ENCODE measurements at places on chromosomes 13 and 19.

DNA sequence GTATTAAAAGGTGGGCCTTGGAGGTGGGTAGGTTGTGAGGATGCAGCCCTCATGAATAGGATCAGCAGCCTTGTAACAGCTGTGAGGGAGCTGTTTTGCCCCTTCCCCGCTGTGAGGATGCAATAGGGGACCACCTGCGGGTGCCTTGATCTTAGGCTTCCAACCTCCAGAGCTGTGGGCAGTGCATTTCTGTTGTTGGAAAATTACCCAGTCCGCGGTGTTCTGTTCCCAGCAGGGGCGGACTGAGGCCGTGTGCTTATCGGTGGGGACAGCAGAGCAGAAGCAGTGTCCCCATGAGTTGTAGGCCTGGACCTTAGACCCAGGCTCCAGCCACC is 54.8 kb upstream of the TEX29 start:
- DNase-seq = no peak

DNA sequence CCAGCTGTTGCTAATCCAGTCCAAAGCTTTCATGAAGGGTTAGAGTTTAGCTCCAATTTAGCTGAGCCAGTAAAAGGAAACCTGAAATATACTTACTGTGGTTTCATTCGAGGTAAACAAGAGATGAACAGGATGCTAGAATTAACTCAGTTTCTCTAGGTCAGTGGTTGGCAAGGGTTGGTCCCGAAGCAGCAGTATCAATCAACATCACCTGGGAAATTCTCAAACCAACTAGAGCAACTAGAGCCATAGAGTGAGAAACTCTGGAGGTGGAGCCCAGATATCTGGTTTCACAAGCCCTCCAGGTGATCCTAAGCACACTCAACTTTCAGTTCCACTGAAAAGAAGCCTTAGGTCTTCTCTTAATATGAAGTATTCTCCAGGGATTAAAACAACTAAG is 376.7 kb downstream of the OXGR1 start:
- DNase-seq = no peak

- DNase-seq = no peak
Observed at GRCh38 chr19:2607712-2608601, 94.5 kb downstream of the GNG7 start.

DNA sequence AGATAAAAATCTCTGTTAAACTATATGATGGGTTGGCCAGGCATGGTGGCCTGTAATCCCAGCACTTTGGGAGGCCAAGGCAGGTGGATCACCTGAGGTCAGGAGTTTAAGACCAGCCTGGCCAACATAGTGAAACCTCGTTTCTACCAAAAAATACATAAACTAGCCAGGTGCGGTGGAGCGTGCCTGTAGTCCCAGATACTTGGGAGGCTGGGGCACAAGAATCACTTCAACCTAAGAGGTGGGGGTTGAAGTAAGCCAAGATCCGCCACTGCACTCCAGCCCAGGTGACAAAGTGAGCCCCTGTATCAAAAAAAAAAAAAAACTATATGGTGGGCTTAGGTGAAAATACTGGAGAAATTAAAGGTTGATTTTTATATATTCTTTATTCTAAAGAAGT is 11.3 kb downstream of the TBC1D4 start:
- DNase-seq = no peak

- no peak for DNase-seq
Observed at GRCh38 chr13:49858178-49858856, 65.8 kb upstream of the KPNA3 start.

- no peak for DNase-seq
Observed at GRCh38 chr13:70616847-70617246, 508.6 kb upstream of the KLHL1 start.

GRCh38 chr19:30890033-30890432 is 459.2 kb downstream of the TSHZ3 start:
- DNase-seq = no peak

- no peak for DNase-seq
Observed at GRCh38 chr19:50719566-50719965, at the start of gene SHANK1. Gene SHANK1 (minus strand): TSS chr19:50719802. CDS start chr19:50716919, 2,883 bp downstream.

DNA sequence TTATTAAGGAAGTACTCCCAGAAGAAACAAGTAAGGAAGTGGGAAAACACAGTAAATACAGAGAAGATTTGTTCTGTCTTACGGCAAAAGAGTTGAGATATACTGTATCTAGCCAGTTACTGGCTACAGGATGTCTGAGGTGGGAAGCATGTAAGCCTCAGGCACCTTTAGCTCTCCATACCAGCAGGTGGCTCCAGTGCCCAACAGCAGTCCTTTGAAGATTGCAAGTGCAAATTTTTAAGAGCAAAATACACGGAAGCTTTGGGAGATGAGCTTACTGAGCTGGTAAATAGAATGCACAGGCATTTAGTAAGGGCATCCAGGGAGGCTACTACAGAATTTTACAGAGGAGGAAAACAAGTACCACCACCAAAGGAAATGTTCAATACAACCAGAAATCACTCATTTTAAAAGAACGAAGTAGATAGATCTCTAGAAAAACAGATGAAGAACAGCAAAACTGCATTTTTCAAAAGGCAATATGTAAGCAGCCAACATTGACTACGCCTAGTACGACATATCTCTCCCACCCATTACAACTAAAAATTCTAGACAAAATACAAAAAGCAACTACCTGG is 57.9 kb upstream of the VSTM2B start:
- no peak for DNase-seq

- no peak for DNase-seq
Observed at GRCh38 chr13:39391761-39392160, 211.2 kb downstream of the LHFPL6 start.

DNA sequence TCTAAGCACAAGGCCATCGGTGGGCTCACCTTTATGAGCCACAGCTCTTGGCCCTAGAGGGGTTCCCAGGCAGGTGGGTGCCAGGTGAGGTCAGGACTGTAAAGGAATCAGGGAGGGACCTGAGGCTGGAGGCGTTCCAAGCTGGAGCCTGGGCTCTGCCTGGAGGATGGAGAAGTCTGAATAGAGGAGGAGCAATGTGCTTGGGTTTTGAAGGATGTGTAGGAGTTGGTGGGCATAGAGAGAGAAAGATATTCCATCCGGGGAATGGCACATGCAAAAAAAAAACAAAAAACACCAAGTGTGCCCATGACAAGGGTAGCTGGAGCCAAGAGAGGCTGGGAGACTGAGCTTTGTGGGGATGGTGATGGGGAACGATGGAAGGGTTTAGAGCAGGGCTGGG is 2.4 kb downstream of the GRIN3B start:
- no peak for DNase-seq

DNA sequence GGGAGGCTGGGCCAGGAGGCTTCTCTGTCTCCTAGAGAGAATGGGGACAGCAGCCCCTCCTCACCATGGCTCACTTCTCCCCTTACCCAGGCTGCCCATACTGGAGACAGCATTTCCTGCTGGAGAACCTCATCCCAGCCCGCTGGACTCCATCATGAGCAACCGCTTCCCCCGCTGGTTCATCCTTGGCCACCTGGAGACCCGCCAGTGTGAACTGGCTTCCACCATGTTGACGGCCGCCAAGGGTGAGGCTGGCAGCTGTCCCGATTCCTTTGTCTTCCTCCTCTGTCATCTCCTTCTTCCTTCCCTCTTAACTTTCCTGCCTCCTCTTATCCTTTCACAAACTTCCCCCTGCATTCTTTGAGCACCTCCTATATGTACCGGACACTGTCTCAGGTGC is 28.0 kb downstream of the ZSWIM4 start:
- DNase-seq = no peak

DNA sequence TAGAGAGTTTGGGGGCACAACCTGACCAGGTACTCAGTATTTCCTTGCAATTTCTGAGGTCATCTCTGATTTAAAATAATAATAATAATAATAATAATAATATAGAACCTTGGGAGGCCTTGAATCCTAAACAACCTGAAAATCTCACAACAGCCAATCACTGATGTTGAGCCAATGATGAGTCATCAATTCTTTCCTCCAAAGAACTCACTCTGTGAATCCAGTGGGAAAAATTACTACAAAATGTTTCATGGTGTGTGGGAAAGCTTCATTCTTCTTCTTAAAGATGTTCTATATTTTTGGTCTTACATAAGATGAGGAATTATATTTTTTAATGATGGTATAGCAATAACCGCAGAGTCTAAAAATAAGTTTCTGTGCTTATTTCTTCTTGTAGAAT is 594.6 kb downstream of the EFNB2 start:
- DNase-seq = no peak

GRCh38 chr13:43077046-43077445 is 53.7 kb downstream of the DNAJC15 start:
- no peak for DNase-seq

DNA sequence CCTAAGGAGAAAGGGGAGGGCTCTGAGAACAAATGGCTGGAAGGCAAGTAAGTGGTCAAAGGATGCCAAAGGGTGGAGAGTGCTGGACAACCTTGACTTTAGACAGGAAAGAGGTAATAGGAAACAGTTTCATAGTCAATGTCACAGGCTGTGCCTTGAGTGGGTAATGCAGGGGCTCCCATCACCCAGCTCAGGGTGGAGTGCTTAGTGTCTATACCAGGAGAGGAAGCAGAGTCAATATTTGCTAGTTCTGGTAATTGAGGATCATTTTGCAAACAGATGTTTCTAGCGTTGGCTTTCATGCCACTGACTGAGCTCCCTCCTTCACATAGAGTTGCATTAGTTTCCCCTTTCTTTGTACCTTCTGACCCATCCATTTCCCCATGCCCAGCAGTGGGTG is 64.6 kb upstream of the KL start:
- no peak for DNase-seq

DNA sequence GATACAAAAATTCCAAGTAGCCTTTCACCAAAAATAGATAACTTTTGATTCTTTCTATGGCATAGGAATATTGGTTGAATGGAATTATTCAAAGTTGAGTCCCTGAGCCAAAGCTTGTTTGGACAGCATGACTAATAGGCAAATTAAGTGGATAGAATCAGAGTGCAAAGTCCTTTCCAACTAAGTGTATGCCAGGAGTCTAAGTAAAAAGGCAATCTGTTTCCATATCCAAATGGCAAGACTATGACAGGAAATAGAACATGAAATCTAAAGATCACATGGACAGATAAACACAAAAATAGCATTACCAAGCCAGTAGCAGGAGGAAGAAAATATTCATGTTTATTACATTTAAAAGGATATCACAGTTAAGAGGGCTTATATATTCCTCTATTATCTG is 804.6 kb downstream of the SLITRK6 start:
- no peak for DNase-seq

- DNase-seq = no peak
Observed at GRCh38 chr19:5717215-5717935, 2.6 kb downstream of the LONP1 start.

DNA sequence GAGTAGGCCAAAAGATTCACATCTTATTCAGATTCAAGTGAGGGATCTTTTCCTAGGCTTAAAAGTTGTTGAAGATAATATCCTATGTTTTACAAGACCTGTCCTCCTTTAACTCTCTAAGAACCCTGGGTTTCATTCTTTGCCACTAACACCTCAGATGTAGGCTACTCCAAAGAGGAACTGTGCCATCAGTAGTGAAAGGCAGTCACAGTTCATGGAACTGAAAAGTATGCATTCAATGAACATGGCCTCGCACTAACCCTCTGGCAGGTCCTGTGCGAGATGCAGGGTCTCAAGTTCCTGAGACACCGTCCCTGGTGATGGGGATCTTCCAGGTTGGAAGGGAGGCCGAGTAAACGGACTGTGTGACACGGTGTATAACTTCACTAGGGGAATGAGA is 4.3 kb downstream of the LGALS14 start:
- DNase-seq = no peak

DNA sequence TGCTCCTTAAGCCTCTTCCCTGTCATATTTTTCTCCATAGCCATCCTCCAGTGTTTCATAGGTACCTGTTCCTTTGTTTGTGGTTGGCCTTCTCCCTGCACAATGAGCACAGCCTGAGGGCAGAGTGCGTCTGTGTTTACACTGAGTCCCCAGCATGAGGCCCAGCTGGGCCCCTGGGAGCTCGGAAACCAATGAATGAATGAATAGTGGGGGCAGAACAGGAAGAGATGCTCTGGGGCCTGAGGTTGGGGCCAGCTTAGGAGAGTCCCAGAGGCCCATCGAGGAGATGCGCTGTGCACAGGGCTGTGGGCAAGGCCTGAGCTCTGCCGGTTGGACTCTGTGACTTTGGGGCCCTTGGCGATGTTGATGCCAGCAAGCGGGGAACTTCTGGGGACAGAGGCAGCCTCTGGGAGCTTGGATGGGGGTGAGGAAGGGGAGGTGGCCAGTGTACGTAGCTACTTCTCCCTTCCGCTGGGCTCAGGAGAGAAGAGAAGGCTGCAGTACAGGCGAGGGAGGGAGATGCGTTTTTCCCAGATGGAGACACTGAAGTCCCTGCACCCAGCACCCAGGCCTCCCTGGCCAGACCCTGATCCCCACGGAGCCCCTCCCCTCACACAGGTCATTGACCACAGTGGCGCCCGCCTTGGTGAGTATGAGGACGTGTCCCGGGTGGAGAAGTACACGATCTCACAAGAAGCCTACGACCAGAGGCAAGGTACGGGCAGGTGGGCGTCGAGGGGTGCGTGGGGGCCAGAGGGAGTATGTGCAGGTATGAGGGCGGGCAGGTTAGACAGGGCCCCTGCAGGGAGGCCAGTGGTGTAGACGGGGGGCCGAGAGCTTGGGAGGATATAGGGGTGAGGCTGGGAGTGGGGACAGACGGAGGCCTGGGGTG is 5.1 kb downstream of the TBCB start:
- DNase-seq = no peak

DNA sequence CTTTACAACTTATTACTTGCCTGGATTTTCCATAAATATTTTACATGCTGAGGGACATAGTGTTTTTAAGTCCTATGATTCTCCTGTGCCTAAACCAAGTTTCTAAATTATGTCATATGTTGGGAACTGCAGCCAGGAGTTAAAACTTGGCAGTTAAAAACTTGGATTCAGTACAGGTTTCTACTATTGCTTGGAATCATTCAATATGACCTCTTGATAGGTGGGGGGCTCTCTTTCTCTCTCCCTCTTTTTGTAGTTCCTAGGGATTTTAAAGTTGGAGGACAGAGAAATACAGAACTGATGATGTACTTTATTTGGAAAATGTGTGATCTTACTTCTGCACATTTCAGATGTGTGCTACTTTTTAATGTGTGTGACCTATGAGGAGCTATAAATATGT is 4.7 kb downstream of the CSNK1A1L start:
- no peak for DNase-seq

GRCh38 chr13:32022311-32022710 is 9.3 kb upstream of the FRY start:
- no peak for DNase-seq

GRCh38 chr19:32289566-32290210 is 55.7 kb upstream of the ZNF507 start:
- no peak for DNase-seq

DNA sequence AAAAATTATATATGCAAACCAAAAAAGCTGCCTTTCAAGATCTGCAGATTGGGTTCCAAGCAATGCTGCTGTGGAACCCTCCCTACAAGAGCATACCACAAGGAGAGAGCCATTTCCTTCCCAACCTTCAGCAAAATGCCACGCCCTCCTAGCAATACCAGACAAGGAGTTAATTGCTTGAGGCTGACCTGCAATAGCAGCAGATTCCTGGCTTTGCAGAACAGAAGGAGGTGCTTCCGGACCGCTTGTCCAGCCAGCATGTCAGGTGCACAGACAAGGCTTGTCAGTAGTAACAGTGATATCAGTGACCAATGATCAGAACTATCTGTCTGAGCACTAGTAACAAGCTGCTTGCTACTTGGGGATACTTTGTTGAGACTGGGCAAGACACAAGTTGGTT is 301.6 kb downstream of the FGF14 start:
- no peak for DNase-seq

GRCh38 chr13:43766725-43767124 is 20.0 kb downstream of the ENOX1 start:
- no peak for DNase-seq

- no peak for DNase-seq
Observed at GRCh38 chr19:3178973-3179738, 587 bp downstream of the S1PR4 start.

GRCh38 chr19:3034656-3035541 is 5.8 kb upstream of the TLE2 start:
- DNase-seq = no peak
